Body of pancreas (tissue), 4 donors: ENCODE measurements at places on chromosomes 1 and 21. TPM values are rescaled to one million over a fixed set of nuclear protein-coding genes. Genes with fewer than 3 reads are reported as not detected.

GRCh38 chr1:156549831-156550230, 22.5 kb downstream of the IQGAP3 start:
- peaks cover 16% of the 10 kb centered on the region for H3K4me1 ChIP-seq
- H3K4me3 ChIP-seq: no peak overlapping the region
- H3K27ac ChIP-seq: no peak overlapping the region
- no peaks in the 10 kb centered on the region for H3K27me3 ChIP-seq
- DNase-seq: no peak

DNA sequence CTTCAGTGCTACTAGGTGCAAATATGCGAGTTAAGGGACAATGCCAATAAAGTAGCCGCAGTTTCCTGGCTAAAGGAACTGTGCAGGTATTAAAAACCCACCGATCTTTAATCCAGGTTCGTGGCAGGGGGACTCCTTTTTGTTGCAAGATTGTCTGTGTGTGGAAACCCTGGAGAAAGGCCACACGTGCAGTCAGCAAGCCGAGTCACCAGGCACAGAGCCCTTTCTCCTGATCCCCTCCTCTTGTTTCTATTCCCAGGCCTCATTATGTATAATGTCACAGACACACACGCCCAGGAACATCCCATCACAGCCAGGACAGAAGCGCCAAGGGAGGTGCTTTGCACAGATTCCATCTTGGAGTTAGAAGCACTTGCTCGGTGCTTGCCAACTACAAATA, 528.9 kb downstream of the KIF26B start:
- no peaks in the 10 kb centered on the region for H3K4me1 ChIP-seq
- H3K27ac ChIP-seq: no peak overlapping the region

GRCh38 chr1:181538836-181539235, 55.5 kb downstream of the CACNA1E start:
- no peaks in the 10 kb centered on the region for H3K4me1 ChIP-seq
- H3K4me3 ChIP-seq: no peak overlapping the region
- no peak overlapping the region for H3K27ac ChIP-seq
- DNase-seq: no peak
- no peaks in the 10 kb centered on the region for H3K27me3 ChIP-seq

Gene KCNA3
- 1.3 TPM for total RNA-seq

Gene PPIAL4G
- not detected for total RNA-seq

Gene VASH2
- not detected for total RNA-seq
